Iris pigment epithelial cell (primary cell): ENCODE measurements at places on chromosomes 12 and 14.
A peak's percentile ranks its signal among the peaks of the same experiment; 100 is the strongest.

DNA sequence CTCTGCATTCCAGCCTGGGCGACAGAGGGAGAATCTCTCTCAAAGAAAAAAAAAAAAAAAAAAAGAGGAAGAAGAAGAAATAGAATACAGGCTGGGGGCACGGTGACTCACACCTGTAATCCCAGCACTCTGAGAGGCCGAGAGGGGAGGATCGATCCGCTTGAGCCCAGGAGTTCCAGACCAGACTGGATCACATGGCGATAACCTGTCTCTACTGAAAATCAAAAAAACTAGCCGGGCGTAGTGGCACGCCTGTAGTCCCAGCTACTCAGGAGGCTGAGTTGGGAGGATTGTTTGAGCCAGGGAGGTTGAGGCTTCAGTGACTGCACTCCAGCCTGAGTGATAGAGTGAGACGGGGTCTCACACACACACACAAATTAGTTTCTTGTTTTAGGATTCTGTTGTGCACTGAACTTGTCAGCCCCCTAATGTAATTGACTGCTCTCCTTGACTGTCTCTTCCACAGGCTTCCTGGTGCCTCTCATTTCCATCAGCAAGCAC is 963 bp upstream of the TINF2 start:
- peak; percentile 25 for DNase-seq

GRCh38 chr12:62653740-62654139 is 187.1 kb downstream of the MON2 start:
- no peak for DNase-seq

DNA sequence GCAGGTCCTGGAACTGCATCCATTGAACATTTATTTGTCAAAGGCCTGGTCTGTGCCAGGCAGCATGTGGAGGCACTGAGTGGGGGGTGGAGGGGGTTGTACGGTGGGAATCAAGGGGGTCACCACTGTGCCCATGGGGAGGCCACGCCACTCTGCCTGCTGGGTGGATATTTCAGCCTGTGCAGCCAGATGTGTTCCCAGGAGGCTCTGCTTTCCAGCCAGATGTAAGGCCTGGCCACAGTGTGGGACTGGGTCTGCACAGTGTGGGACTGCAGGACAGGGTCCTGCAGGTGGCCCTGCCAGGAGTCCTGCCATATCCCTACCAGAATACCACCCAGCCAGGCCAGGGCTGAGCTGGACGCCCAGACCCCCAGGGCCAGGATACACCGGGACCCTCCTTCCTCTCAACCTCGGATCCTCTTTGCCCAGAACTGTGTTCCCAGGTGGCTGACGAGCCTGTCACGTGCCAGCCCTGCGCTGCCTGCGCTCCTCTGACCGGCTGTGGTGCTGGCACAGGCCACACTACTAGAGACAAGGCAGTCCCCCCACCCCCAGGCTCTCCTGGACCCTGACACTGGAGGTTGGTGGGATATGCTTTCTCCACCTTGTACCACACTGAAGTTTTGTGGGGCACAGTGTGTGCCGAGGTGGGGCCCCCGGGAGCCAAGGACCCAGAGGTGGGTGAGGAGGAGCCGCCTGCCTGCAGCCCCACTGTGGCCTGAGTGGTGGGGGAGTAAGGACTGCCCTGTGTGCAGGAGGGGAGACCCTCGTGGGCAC is 17.5 kb downstream of the XRCC3 start:
- no peak for DNase-seq

- peak; percentile 99 for DNase-seq
Measured at GRCh38 chr12:50589650-50590435, 85.1 kb downstream of the DIP2B start.

DNA sequence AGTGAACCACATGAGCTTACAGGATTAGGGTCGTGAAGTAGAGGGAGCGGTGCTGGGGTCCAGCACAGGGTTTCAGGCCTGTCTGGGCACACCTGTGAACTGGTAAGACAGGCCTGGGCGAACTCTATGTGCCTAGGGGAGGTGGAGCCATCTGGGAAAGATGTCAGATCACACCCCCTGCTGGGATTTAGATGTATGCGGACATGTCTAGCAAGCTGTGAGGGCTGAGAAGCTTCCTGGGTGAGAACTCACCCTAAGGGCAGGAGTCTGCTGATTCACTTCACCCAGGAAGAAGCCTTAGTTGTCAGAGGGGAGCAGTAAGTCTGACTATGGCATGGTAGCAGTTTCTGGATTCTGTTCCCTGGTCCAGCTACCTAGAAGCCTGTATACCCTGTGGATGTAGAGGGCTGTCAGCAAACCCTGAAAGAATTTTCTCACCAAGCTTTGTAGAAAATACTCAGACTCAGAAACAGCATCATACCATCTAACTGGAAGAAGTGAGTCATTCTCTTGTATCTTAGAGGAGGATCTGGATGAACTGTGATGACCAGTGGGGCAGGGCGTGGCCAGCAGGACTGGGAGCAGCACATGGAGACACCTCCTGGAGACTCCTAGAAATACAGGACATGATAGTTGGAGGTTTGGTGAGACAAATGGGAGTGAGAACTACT is 11.2 kb upstream of the PYGL start:
- peak; percentile 99 for DNase-seq

DNA sequence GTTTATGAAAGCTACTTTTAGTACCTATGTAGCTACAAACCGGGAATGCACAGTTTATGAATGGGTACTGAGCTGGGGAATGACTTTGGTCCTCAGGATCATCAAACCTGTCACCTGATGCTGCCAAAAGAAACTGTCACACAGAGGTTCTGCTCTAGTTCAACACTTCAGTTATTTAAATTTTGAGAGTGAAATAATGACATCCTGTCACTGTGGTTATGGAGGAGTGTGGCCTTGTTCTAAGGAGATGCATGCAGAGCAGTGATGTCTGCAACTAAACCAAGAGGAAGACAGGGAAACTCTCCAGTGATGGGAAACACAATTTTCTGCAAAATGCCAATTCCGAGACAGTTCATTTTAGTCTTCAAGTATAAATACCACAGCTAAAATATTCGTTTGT is 4.8 kb upstream of the AEBP2 start:
- DNase-seq = no peak

- DNase-seq = peak; percentile 68
Measured at GRCh38 chr12:49934505-49934904, 16.0 kb upstream of the AQP2 start.

DNA sequence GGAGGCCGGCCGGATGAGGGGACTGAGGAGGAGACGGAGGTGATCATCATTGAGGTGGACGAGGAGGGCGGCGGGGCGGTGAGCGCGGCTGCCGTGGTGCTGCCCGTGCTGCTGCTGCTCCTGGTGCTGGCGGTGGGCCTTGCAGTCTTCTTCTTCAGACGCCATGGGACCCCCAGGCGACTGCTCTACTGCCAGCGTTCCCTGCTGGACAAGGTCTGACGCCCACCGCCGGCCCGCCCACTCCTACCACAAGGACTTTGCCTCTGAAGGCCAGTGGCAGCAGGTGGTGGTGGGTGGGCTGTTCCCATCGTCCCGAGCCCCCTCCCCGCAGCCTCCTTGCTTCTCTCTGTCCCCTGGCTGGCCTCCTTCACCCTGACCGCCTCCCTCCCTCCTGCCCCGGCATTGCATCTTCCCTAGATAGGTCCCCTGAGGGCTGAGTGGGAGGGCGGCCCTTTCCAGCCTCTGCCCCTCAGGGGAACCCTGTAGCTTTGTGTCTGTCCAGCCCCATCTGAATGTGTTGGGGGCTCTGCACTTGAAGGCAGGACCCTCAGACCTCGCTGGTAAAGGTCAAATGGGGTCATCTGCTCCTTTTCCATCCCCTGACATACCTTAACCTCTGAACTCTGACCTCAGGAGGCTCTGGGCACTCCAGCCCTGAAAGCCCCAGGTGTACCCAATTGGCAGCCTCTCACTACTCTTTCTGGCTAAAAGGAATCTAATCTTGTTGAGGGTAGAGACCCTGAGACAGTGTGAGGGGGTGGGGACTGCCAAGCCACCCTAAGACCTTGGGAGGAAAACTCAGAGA is 9.6 kb downstream of the MMP14 start:
- no peak for DNase-seq

- DNase-seq = no peak
Measured at GRCh38 chr12:128250096-128250495, 16.9 kb upstream of the TMEM132C start.

DNA sequence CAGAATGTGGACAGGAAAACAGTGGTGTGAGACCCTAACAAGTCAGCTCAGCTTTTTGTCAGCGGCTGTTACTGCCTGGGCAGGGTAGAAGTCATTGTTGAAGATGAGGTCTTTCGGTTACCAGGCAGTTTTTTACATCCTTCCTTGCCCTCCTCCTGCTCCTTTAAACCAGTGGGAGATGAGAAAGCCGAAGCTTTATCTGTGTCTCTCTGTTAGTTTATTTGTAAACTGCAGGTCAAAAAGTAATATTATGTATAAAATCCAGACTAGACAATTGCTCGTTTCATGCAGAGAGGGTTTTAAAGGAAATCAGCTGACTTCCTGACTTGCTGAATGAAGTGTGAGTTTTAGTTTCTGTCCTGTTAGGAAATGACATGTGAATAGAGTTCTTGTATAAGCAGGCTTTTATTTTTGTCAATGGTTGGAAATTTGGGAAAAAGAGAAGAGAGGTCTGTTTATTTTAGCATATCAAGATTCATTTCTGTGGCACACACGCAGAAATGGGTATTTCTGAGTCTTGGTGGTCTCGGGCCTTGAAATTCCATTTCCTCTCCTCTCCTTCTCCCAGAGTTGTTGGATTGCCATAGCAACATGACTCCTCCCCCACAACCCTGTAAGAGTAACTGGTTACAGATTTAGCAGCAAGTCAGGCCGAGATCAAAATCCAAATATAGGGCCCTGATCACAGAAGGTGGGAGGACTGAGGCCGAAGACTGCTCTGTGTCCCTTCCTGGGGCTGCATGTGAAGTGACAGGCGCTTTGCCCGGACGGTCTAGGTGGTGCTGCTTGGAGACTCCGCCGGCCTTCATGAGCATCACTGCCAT is 60.8 kb downstream of the SAMD4A start:
- DNase-seq = peak; percentile 68

DNA sequence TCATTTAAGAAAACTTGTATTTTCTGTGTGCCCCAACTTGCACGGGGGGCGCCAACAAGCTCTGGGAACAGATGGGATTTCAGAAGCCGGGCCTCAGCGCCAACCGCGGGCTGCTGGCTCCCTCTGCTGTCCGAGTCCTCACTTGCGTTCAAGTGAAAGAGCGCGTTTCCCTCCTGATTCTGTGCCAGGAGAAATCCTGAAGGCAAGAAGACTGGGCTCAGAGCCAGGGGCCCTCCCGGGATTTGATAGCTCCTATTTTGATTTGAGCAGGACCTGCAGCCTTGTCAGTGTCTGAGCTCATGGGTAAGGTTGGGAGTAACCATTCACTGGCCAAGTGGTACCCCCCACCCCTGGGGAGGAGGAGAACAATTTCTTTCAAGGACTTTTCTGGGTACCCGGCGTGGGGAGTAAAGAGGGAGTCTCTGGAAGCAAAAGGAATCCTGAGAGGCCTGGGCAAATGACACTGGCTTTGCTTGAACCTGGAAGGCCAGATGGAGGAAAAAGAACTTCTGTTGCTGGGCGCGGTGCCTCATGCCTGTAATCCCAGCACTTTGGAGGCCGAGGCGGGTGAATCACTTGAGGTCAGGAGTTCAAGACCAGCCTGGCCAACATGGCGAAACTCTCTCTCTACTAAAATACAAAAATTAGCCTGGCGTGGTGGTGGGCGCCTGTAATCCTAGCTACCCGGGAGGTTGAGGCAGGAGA is 179.0 kb upstream of the RGS6 start:
- peak; percentile 84 for DNase-seq

DNA sequence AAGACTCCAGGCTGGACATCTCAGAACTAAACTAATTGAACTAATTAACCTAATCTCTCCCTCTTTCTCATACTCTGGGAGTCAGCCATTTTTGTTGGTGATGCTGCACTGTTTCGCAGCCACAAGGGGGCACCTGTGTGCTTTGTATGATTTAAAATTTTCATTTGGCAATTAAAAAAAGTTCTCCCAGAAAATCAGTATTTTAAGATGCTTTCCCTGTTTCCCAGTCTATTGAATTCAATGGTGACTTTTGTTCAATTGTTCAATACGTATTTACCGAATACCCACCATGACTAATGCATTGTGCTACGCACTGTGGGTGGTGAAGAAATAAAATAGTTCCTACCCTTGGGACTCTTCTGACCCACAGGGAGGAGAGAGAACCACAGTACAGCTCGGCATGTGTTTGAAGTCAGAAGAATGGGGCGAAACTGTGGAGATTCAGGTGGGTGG is 63.7 kb downstream of the ZNF664 start:
- peak; percentile 35 for DNase-seq

- peak; percentile 19 for DNase-seq
Measured at GRCh38 chr14:58298477-58299400, at the start of gene ARID4A. Gene ARID4A (plus strand): TSS chr14:58298555. CDS start chr14:58299855, 1,300 bp downstream.

DNA sequence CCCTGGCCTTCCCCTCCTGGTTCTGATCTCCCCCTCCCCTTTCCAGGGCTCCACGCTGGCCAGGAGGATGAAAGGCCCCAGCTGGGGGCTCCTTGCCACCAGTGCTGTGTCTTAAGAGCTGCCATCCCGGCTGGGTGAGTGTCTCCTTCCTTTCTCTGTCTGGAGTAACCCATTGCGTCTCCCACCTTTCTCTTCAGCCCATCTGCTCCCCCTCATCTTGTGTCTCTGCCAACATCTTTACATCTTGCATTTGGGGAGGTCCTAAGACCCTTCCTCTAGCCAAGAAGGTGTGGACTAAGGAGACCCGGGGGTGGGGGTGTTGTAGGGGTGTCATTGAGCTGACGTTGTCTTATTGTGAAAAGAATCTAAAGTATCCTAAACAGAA is 505 bp downstream of the BCL2L2 start:
- DNase-seq = no peak

DNA sequence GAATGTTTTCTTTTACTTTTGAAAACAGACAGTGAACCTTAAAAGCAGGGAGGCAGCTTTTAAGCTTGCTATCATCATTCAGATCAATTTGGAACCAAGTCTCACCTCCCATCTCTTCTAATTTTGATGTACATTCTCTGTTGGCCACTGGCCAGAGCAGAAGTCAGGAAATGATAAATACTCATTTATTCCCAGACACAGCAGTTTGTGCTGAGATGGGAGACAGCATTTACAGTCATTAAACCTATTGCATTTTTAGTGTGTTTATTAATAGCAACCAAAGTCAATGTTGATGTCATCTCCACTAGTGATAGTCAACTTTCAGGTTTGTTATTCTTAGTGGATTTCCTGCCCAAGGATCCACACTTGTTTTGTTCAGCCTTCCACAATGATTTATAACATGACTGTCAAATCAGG is 320.0 kb upstream of the ATP2B1 start:
- peak; percentile 36 for DNase-seq

- no peak for DNase-seq
Measured at GRCh38 chr14:91891721-91892220, 24.4 kb upstream of the TC2N start.

DNA sequence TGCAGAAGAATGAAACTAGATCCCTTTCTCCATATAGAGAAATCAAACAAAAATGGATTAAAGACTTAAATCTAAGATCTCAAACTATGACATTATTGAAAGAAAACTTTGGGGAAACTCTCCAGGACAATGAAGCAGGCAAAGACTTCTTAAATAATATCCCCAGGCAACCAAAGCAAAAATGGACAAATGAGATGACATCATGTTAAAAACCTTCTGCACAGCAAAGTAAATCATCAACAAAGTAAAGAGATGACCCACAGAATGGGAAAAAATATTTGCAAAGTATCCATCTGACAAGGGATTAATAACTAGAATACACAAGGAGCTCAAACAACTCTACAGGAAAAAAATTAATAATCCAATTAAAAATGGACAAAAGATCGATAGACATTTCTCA is 101.0 kb downstream of the RALGAPA1 start:
- no peak for DNase-seq
